ENCODE measurements at places on chromosomes 4 and X.

GRCh38 chrX:3191796-3192195 lies 150.5 kb downstream of the ARSF start:
- DNase-seq = no peak

GRCh38 chr4:1584498-1584897 lies 99.6 kb downstream of the FAM53A start:
- DNase-seq = no peak

- no peak for DNase-seq
These were observed at the start of gene PTCHD1 for GRCh38 chrX:23334848-23335599. TSS of gene PTCHD1 (plus strand) at chrX:23334849. CDS start at chrX:23334876, 27 bp downstream.

DNA sequence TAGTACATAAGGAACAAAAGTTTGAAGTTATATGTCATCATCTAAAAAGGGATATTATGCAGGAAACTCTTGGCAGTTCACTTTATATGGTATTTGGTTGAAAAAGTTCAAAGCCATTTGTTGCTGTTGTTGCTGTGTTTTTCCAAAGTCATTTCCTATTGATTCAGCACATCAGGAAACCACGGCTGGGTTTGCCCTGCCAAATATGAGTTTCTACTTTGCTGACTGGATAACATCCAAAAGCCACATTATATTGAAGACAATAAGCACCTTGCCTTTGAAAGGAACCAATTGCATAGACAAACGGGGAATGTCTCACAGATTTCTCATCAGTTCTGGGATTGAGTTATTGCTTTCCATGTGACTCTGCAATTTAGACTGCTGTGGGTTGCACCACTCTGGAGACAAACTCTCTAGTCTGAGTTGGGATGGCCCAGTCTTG lies 206.1 kb downstream of the SLC39A8 start:
- DNase-seq = no peak

DNA sequence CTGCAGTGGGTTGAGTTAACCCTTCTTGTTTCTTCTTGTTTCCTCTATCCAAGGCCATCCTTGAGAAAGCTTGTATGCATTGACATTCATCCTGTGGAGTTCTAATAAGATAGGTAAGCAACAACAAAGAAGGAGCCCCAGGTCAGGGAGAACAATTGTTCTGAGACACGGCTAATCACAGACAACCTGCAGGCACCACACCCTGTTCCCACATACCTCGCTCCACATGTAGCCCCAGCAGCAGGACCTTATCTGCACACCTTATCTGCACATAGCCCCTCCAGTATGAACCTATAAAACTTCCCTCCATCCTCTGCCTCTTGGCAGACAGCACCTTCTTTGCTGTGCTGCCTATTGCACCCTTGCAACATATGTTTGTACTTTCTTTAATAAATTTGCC lies 129.1 kb downstream of the MSL3 start:
- no peak for DNase-seq

- DNase-seq = no peak
These were observed 328.8 kb upstream of the GATB start for GRCh38 chr4:152089584-152089983.

DNA sequence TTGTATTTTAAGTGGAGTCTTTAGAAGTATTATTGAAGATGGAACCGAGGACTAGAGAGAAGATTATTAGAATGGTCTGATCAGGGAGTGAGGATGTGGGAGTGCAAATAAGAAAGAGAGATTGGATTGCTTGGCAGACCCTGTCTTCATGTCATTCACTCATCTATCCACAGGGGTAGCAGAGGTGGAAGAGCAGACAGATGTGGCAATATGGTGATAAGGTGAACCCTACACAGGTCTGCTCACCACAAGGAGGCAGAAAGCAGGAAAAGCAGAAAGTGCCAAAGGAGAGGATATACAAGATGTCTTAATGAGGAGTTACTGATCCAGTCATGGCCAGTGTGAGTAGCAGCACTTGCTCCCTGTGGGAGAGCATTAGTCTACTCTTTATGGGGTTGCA lies 129.4 kb downstream of the MAGEE2 start:
- no peak for DNase-seq

GRCh38 chr4:155592938-155593297 lies 73.7 kb upstream of the GUCY1A1 start:
- DNase-seq = no peak

DNA sequence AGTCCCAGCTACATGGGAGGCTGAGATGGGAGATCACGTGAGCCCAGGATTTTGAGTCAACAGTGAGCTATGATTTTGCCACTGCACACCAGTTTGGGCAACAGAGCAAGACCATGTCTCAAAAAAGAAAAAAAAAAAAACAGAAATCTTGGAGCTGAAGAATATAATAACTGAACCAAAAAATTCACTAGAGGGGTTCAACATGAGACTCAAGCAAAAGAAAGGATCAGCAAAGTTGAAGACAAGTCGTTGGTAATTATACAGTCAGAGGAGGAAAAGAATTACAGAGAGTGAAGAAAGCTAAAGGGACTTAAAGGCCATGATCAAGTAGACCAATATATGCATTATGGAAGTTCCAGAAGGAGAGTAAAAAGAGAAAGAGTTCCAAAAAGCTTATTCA lies 26.9 kb downstream of the SHROOM4 start:
- no peak for DNase-seq

GRCh38 chr4:181650033-181650825 lies 593.0 kb upstream of the TENM3 start:
- no peak for DNase-seq

GRCh38 chrX:144612076-144612475 lies 635.2 kb upstream of the SPANXN1 start:
- DNase-seq = no peak

DNA sequence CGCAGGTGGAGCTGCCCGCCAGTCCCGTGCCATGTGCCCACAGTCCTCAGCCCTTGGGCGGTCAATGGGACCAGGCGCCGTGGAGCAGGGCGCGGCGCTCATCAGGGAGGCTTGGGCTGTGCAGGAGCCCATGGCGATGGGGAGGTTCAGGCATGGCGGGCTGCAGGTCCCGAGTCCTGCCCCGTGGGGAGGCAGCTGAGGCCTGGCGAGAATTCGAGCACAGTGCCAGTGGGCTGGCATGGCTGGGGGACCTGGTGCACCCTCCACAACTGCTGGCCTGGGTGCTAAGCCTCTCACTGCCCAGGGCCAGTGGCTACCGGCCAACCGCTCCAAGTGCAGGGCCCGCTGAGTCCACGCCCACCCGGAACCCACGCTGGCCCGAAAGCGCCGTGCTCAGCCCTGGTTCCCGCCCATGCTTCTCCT lies 646.5 kb downstream of the GABRG1 start:
- no peak for DNase-seq

GRCh38 chr4:183493246-183493645 lies 11.6 kb upstream of the ING2 start:
- no peak for DNase-seq

DNA sequence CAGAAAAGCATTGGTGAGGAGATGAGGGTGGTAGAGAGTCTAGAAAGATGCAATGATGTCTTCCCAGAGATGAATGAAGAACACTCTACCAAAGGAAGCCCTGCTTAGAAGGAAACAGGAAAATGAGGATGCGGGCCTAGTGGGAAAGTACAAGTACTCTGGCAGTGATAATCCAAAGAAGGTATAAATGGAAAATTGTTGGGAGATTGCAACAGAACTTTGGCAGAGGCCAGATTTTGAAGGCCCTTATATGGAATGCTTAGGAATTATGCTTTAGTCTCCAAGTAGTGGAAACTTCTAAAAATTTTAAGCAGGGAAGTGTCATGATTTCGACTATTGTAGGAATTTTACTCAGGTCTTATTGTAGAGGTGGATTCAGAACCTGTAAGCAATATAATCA lies 11.0 kb downstream of the ARSJ start:
- DNase-seq = no peak

- DNase-seq = no peak
These were observed 14.4 kb upstream of the KLHL2 start for GRCh38 chr4:165192956-165193355.

DNA sequence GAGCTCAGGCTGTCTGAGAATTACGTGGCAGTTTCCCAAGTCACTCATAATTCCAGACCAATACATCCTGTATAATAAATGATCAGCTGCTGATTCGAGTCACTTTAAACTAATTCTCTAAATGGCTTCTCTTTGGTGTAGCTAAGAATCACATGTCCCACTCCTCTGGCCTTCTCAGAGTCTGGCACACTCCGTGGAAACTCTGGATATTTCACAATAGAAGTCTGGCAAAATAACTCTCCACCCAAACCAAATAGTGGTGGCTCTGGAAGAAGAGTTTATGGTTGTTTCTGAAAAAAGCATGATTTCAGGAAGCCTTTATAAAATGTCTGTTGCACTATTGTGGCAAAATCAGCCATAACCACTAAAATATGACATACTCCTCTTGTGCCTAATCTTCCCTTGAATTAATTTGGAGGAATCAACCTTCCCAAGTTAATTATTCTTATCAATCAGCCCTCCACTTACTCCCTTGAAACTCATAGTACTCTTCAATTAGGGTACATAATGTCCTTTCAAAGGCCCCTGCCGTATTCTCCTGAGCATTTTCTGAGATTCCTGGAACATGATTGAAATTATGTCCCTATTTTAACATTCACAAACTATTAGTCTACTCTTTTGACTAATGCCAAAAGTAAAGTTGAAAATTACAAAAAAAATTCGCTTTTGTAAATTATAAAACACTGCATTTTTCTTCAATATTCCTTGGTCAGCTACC lies 991.6 kb downstream of the FAT4 start:
- DNase-seq = no peak

DNA sequence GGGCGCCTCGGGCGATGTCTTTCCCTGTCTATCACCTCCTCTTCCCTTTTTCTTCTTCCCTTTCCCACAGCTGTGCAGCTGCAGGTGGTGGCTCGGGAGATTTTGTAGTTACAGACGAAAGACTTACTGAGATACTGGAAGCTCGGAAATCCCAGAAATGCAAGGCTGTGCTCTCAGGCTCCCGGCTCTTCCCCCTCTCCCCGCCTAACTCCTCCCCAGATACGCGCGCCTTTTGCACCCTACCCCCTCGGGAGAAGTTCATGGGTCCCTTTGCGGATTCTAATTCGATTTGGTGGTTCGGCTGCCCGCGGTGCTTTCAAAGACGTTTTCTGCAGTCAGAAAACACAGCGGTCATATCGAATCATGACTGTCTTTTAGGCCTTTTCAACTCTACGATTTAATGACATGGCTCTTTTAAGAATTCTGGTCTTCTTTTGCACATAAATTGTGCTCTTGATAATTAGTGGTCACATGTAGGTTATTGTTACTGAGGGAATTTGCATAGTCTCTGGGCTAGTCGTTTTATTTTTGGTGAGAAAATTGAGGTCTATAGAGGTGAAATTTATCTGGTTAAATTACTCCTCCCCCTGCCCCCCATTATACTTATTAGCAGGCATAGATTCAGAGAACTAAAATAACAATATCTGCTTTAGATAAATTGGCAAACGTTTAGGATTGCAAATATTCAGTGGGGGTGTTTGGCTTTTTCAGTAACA lies 1.6 kb downstream of the SEPTIN11 start:
- DNase-seq = no peak

GRCh38 chrX:13001097-13001496 lies 26.2 kb downstream of the TMSB4X start:
- no peak for DNase-seq

- no peak for DNase-seq
These were observed 12.7 kb downstream of the ZNF630 start for GRCh38 chrX:48058621-48059295.

GRCh38 chr4:26000274-26000950 lies 86.4 kb downstream of the SMIM20 start:
- no peak for DNase-seq

DNA sequence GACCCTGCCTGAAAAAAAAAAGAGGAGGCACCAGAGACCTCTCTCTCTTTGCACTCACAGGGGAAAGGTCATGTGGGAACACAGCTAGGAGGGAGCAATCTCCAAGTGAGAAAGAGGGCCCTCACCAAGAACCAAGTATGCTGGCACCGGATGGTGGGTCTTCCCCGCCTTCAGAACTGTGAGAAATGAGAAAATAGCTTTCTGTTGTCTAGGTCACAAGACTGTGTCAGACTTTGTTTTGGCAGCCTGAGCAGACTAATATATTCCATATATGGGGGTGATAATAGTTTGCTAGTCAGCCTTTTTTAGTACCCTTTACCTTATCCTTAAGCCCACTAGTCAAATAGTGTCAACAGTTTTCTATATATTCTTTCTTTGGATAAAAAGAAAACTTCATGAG lies 193.0 kb downstream of the TRIML1 start:
- no peak for DNase-seq

- DNase-seq = no peak
These were observed 26.3 kb downstream of the CXCL2 start for GRCh38 chr4:74072739-74073138.

DNA sequence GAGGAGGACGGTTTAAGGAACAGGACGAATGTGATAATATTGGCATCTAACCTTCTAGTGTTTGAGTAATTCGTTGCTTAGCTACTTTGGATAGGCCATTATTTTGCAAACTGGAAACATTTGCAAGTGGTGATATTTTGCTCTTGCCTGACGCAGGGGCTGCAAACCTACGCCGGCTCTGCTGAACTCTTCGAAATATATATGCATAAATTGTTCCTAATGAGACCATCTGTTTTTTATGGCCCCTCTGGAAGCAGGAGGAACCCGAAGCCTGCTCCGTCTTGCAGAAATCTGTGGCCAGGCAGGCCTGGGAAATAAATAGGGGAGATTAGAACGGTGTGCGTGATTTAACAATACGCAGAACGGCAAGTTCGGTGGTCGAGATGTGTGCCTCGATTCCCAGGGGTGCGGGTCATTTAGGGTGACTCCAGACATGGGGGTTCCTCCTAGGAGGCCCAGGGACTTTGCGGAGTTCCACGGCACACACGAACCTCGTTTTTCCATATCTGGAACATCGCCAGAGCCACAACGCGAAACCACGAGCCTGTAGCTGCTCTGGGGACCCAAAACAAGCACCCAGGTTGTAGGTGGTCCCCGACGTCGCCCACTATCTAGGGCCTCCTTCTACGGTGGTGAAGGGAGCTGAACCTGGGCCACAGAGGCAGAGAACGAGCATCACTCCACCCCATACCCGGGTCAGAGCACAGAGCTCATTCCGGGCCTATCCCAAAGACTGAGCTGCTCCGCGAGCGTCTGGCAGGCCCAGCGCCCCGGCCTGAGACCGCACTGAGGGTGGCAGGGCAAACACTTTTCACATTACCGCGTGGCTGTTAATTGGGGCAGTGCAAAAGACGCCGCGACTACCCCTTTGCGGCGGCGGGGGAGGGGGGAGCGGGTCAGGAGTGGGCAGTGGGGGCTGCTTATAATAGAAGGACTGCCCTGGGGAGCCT lies 89.7 kb downstream of the BCOR start:
- DNase-seq = no peak

GRCh38 chrX:24643116-24643515 lies 4.0 kb downstream of the PCYT1B start:
- DNase-seq = no peak

- DNase-seq = no peak
These were observed 77.9 kb upstream of the ADRA2C start for GRCh38 chr4:3688018-3688998.

Data from activated B cell treated with CpG ODN at 0.5 μM for 24 hours (primary cell).